ENCODE measurements at places on chromosomes 1 and 21.

- no peak for DNase-seq
These were observed 75.8 kb downstream of the ATP1A1 start for GRCh38 chr1:116448785-116449385.

- DNase-seq: no peak
These were observed 11.7 kb downstream of the IQGAP3 start for GRCh38 chr1:156560585-156561163.

DNA sequence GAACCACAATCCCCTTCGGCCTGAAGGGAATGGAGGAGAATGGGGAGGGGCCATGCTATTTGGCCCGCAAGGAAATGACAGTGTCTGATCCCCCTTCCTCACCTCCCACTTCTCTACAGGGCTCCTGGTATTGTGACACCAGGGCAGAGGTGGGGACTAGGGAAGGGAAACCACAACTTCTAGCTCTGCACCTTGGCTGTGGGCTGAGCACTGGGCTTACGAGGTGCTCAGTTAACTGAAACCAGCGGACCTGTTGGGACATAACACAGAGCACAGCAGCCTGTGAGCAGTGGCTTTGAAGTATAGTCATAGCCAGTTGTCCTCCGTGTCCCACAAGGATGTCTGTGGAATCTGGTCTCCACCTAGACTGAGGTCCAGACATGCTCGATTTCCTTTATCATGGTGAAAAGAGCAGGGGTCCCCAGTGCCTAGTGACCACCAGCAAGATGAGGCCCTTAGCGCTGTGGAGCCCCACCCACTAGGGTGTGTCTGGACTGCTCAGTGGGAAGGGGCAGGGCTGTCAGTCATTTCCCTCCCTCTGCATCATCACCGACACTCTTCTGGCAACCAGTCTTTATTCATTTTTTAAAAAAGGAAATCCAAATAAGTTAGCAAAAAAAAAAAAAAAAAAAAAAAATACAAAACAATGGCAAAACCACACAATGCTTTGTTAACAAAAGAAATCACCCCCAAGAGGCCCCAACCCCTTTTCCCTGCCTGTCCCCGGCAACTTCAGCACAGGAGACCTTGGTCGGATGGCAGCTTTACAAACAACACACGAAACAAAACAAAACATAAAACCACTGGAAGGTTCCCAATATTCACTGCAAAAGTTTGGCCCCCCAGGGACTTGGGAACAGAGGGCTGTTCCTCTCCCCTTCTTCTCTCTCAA is 3.0 kb downstream of the MYOG start:
- DNase-seq: no peak

GRCh38 chr1:218537122-218537913 is 192.2 kb downstream of the TGFB2 start:
- DNase-seq: no peak

All from stimulated activated CD8-positive, alpha-beta memory T cell treated with anti-CD3 and anti-CD28 coated beads, Interleukin-4, amount 100 ng/mL, for 4 hours (primary cell).